Neural crest cell (in vitro differentiated cells): ENCODE measurements at places on chromosomes 6 and 20. TPM values are rescaled to one million over a fixed set of nuclear protein-coding genes. Genes with fewer than 3 reads are reported as not detected.

PDYN gene
- 0.55 and 0.63 TPM in 2 replicates for total RNA-seq

CCR6 gene
- total RNA-seq = not detected in 2 replicates

IP6K3 gene
- total RNA-seq = 0.72 and 0.89 TPM in 2 replicates

HLA-DRA gene
- total RNA-seq = 0.28 TPM in 1 of 2 replicates, not detected in the other

PRDM13 gene
- 0.09 and 0.14 TPM in 2 replicates for total RNA-seq

OOEP gene
- not detected in 2 replicates for total RNA-seq

HLA-E gene
- total RNA-seq = 13.4 and 14.2 TPM in 2 replicates

FOXS1 gene
- not detected in 2 replicates for total RNA-seq

RFX6 gene
- not detected in 2 replicates for total RNA-seq

HMGCLL1 gene
- total RNA-seq = 0.73 and 0.75 TPM in 2 replicates

TUBB gene
- 1,986 and 2,086 TPM in 2 replicates for total RNA-seq

PPIL6 gene
- total RNA-seq = 2.2 and 3.3 TPM in 2 replicates

- DNase-seq = no peak
Measured at GRCh38 chr20:34074101-34074760, 37.8 kb downstream of the EIF2S2 start.

GRCh38 chr6:137370871-137371633 lies 123.1 kb downstream of the OLIG3 start:
- no peak for DNase-seq

- no peak for DNase-seq
Measured at GRCh38 chr6:111566222-111566734, 39.4 kb downstream of the TRAF3IP2 start.

DNA sequence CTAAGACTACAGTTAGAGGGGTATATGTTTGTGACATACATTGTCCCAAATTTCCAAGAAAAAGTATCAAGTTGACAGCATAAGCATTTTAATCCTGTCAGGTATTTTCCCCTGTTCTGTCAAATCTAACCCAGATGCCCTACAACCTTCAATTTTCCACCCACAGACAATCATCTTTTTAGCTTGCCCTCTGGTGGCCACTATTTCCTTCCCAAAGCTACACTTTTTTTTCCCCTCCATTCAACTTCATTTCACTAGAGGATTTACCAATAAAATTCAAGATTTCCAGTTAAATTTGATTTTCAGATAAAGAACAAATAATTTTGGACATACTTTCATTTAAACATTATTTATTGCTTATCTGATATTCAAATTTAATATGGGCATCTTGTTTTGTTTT lies 286.6 kb downstream of the TENT5A start:
- no peak for DNase-seq

DNA sequence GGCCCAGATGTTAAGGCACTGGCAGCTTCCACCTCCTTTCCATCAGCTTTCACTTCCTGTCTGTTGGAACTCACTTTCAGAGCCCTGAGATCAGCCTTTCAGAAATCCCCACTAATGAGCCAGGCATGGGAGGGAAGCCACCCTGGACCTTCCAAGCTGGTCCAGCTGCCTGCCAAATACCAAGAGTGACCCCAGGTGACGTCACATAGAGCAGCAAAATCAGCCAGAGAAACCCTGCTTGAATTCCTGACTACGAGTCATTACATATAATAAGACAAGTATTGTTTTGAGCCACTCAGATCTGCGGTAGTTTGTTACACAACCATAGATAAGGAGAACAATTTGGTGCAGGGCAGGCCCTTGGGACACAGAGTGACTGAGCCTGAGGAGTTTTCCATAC lies 556.0 kb upstream of the JAG1 start:
- DNase-seq = no peak

DNA sequence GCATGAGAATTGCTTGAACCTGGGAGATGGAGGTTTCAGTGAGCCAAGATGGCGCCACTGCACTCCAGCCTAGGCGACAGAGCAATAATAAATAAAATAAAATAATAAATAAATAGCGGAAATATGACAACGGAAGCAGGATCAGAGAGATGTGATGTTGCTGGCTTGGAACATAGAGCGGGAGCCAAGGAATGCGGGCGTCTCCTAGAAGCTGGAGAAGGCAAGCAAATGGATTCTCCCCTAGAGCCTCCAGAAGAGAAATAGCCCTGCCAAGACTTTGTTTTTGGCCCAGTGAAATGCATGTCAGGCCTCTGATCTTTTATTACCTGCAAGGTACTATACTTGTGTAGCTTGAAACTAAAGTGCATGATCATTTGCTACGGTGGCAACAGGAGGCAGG lies 12.4 kb downstream of the KIAA1755 start:
- DNase-seq = no peak

GRCh38 chr20:33910056-33910455 lies 83.7 kb upstream of the RALY start:
- DNase-seq = no peak

- DNase-seq = peak; percentile 42
Measured at GRCh38 chr20:20593447-20594170, 118.8 kb downstream of the RALGAPA2 start.

- DNase-seq = no peak
Measured at GRCh38 chr6:30689985-30690384, 799 bp downstream of the NRM start.

- no peak for DNase-seq
Measured at GRCh38 chr6:43304882-43305281, 3.7 kb downstream of the CRIP3 start.

DNA sequence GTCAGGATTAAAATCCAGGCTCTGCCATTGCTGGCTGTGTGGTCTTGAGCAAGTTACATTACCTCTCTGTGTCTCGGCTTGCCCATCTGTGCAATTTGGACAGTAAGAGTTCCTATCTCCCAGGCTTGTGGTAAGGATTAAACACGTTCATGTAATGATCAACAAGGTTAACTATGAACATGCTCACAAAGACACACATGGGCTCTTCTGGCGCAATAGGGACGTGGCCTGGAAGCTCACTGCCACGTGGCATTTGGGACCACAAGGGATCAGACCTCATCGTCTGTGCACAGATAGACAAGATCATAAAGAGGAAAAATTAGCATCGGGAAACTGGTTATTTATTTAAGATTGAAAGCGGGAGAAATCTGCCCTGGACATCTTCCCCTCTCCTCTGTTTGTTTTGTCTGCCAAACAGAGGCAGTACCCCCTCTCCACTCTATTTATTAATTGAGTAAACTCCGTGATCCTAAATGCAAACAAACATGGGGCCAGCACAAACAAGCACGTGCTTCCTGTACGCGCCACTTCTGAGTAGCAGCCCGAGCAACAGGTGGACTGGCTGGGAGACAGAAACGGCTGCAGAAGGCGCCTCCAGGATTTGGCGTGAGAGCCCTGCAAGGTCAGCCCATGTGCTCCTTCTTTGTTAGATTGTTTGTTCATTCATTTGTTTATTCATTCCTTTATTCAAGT lies 95.0 kb downstream of the CDH26 start:
- DNase-seq = no peak

GRCh38 chr6:9360881-9361280 lies 925.5 kb upstream of the SLC35B3 start:
- DNase-seq = no peak

GRCh38 chr6:144659202-144660182 lies 374.4 kb downstream of the UTRN start:
- peak; percentile 20 for DNase-seq

DNA sequence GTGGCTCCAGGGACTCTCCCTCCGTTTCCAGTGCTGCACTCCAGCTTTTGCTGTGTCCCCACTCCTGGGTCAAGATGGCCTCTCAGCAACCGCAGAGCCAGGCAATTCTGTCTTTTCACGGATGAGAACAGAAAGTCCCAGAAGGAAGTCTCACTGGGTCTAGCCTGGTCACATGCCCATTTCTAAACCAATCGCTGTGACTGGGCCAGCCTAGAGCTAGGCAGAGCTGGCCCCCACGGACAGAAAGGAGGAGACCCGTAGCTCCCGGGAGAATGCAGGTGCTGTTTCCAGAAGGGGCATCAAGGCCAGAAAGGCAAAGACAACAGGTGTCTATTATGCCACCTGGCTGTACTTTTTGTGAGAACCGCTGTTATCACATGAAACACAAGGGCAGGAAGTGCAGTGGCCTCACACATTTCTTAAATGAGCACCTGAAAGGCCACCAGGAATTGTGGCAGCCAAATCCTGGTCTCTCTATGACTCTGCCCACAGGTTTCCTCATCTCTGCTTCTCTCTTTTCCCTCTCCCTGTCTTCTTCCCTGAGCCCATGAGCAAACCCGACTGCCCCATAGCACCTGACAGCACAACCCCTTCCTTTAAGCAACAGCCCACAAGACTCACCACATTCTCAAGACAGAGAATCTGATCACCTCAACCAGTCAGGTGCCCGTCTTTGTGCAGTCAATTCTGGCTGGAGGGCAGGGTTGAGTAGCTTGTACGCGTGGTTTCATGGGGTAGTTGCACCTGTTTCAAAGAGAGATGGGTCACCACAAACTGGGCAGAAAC lies 37.1 kb upstream of the B4GALT5 start:
- DNase-seq = no peak

- DNase-seq = no peak
Measured at GRCh38 chr6:126945150-126945685, 173.3 kb upstream of the RSPO3 start.

DNA sequence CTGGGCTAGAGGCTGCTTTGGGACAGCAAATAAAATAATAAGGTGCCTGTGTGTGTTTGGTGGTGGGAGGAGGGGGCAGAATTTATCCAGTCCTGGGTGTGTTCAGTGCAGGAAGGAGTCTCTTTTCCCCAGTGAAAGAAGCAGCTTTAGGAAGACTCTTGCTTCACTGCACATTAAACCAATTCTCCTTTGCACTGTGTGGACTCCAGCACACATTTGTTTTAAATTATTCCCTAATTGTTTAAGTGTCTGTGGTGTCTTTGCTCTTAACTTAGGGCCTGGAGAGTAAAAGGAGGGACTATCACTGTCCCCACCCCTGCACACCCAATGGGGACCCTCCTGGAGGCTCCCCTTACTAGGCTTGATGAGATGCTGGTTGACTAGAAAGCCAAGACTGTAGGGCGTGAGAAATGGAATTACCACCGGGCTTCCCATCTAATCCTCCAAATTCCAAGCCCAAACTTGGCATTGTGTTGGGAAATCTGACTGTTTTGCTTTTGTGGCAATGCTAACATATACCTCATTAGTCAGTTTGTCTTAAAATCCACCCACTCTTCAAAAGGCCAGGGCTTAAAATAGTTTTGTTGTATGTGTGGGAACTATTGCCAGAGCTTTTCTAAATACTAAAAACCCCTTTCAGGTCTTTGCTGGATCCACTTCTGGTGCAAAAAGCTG lies 13.5 kb upstream of the DAAM2 start:
- DNase-seq = no peak

DNA sequence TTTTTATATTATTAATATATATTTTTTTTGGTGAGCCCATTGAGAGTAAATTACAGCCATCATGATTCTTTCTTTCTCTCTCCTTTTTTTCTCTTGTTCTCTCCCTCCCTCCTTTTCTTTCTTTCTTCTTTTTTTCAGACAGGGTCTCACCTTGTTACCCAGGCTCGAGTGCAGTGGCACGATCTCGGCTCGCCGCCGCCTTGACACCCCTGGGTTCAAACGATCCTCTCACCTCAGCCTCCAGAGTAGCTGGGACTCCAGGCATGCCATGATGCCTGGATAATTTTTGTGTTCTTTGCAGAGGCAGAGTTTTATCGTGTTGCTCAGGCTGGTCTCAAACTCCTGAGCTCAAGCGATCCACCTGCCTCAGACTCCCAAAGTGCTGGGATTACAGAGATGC lies 1.6 kb downstream of the CCDC170 start:
- DNase-seq = no peak

DNA sequence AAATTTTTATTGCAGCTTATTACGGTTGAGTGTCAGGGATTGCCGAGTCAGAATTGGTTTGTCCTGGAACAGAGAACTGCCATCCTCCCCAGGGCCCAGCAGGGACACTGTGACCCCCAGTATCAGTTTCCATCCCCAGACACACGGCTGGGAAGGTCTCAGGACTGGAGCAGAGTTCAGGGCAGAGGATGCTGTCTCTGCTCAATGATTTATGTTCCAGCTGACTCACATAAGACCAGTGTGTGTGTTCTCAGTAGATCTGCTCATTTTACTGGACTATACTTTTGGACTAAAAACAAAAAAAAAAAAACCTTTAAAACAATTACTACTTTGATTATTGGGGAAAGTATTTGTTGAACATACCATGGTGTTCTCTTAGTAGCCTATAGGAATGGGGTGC lies 44.2 kb downstream of the FNDC1 start:
- DNase-seq = no peak

- no peak for DNase-seq
Measured at GRCh38 chr6:118468682-118469465, 79.2 kb upstream of the PLN start.

DNA sequence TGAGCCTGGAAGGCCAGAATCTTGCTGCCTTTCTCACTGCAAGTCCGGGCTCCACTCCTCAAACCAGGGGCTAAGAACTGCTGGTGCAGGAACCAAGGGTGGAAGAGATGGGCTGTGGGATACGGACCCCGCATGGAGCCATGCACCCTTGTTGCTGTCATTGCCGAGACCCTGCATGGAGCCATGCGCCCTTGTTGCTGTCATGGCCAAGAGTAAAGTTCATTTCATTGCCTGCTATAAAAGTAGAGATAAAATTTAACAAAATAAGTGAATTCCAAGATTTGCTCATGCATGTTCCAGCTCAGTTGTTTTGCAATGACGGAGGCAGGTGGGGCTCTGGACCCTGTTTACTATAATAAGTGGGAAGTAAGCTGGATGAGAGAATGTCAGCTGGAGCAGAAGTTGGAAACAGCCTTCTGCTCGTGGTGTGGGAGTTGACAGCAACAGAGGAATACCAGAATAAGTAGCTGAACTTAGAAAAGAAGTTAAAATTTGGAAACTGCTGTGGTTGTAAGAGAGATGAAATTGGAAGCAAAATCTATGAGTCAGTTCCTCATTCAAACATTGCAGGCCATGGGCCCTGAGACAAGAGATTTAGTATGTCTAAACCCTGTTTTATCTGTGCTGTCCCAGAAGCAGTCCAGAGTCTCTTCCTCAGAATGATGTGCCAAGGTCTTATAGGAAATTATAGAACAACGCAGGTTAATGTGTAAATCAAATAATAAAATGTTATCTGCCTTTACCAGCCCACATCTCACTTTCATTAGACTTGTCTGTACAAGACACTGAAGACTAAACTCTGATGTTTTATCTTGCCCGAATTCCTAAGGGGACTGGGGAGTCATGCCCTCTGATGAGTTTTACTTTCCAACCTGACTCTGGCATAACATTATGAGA lies 15.8 kb upstream of the THBS2 start:
- DNase-seq = no peak

GRCh38 chr20:47262008-47262364 lies 94.5 kb downstream of the ZMYND8 start:
- DNase-seq = no peak

- no peak for DNase-seq
Measured at GRCh38 chr6:14146506-14147096, 29.0 kb downstream of the CD83 start.

DNA sequence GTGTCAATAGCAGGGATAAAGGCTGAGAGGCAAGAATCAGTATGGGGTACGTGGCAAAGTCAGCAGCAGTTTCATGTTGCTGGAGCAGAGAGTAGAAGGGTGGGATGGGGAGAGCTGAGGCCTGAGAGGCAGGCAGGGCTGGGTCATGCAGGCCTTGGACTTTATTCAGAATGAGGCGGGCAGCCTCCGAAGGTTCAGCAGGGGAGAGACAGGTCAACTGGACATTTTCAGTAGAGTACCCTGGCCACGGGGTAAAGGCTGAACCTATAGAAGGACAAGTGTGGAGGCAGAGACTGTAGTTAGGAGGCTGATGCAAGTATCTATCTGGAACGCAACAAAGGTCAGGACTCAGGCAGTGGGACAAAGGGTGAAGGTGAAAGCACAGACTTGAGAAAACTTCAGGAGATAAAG lies 13.7 kb downstream of the NOTCH4 start:
- no peak for DNase-seq
